Stimulated activated CD4-positive, alpha-beta T cell treated with anti-CD3 and anti-CD28 coated beads, Interleukin-4, amount 100 ng/mL, for 48 hours (primary cell): ENCODE measurements at places on chromosomes 7 and 10.

DNA sequence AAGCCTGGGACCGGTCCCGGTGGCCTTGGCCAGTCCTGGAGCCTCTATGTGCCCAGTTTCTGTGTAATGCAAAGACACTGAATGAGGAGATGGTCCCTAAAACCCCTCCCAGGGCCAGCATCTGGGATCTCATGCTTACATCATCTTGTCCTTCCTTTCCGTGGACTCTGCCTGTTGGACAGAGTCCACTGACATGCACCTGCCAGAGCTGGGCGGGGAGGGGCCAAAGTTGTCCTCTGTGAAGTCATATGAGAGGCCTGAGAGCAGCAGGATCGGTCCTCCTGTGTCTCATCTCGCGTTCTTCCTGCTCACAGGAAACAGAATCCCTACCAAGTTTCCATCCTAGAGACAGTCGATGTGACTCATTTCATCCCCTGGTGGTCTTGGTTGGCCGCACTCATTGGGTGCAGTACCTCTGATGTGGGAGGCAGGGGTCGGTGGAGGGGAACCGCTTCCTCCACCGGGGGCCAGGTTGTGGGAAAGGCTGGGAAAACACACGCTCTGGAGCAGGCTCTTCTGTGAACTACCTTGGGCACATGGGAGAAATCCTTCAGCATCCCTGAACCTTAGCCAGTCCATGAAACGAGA is 389.6 kb upstream of the PODXL start:
- DNase-seq, result no peak

GRCh38 chr7:37448636-37449361 is at the start of gene ELMO1:
Gene ELMO1 (minus strand): TSS chr7:37448864. CDS start chr7:37342690, 106,174 bp downstream.
- peak; percentile 63 for DNase-seq

- no peak for DNase-seq
Measured at GRCh38 chr10:129273860-129274259, 193.2 kb upstream of the MGMT start.

DNA sequence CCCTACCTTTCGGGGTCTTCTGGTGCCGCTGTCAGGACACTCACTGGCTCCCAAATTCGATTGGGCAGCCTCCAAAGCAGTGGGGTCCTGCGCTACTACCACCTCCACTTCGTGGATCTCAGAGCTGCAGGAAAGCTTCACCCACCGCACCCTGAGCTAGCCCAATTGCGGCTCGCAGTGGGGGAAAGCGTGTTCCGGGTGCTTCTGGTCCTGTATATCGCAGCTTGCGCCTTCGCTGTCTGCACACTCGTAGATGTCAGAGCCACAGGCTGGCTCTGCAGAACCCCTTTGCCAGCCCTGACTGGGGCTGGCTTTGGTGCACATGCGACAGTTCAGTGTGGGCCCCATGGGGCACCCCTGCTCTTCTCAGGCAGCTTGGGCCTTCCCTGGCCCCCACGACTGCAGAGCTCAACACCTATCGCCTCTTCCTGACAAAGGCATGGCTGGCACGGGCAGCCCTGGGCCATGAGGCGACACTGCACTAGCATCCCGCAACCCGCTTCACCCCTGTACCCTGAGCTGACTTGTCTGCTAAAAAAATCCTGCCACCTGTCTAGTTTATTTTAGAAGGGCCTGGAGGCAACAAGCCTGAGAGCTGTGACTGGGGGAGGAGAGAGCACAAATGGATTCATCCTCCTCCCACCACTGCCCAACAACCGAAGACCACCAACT is 78.7 kb upstream of the ABI1 start:
- no peak for DNase-seq

DNA sequence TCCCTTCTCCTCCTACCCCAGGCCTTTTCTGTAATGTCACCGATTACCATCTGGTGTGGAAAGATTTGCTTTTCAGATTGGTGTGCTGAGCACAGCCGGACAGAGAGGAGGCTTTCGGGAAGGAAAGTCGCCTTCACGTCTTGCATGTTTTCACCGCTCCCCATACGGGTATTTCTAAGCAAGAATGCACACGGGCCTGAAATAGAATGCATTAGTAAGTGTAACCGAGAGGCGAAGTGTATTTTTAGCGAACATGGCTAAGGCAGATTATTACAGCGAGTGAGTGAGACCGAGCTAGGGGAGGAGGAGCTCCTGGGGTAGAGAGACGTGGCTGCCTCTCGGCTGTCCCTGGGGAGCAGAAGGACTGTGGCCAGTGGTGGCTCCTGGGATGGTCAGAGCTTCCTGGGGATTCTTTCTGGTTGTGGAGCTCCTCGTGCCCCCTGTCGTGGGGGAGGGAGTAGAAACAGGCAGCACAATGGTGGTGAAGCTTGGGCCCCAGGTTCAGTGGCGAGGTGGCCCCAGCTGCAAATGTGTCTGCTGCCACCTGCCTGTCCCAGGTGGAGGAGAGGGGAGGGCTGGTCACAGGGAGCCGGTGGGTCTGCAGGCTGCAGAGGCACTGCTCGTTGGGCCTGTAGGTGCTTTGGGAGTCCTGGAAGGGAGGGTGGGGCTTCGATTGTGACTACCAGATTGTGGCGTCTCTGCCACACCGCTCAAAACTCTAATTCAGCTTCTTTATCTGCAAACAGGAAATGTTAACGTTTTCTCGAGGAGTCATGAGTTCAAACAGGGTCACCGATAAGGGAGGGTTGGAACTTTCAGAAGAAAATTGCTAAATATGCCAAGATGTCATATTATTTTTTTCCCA is 135.8 kb downstream of the CAMK1D start:
- DNase-seq, result peak; percentile 16

- DNase-seq, result no peak
Measured at GRCh38 chr10:88500656-88501055, 82.5 kb downstream of the RNLS start.

- no peak for DNase-seq
Measured at GRCh38 chr7:90625562-90625961, 29.4 kb downstream of the CDK14 start.

DNA sequence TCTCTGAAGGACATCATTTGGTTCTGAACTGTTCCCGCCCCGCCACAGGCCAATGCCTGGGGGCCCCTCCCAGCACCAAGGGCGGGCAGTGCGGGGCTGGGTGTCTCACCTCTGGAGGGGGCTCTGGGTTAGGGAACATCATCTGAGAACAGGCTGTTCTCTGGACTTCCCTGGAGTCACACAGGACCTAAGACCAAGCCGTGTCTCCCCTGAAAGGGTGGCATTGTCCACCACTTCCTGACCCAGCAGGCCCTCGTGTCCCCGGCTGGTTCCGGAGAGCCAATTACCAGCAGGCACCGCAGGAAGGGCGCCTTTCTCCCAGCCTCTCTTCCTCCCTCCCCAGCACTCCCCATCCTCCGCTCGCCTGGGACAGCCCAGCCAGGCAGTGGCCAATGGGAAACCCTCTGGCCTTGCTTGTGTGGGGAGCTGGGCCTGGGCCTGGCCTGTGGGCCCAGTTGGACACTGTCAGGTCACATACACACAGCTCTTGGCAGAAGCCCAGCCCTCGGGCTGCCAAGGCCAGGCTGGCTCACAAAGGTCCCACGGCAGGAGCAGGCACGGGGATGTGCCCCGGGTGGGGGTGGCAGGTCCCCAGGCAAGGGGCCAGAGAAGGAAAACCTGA is 119.5 kb downstream of the SPDYE5 start:
- DNase-seq, result no peak

- DNase-seq, result no peak
Measured at GRCh38 chr7:76507723-76508406, 2.5 kb upstream of the UPK3B start.

DNA sequence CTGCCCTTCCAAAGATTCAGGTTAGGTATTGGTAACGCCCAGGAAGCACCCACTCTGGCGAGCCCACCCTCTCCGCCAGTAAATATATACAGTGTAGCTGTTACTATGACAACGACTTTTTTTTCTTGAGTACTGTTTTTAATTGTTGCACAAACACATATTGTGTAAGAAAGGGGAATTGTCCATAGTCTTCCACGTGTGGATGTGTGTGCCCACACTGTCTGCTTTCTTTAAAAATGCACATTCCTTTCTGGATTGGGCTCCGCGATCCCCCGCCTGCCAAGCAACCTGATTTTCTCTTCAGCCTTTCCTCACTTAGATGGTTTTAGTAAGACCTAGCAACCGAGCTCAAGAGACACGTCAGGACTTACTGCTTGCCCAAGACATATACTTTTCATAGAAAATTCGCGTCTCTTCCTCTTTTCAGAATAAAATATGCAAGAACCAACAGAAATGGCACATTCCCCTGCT is 247.8 kb downstream of the EBF3 start:
- no peak for DNase-seq

- no peak for DNase-seq
Measured at GRCh38 chr7:130475776-130476175, 16.1 kb upstream of the MEST start.

DNA sequence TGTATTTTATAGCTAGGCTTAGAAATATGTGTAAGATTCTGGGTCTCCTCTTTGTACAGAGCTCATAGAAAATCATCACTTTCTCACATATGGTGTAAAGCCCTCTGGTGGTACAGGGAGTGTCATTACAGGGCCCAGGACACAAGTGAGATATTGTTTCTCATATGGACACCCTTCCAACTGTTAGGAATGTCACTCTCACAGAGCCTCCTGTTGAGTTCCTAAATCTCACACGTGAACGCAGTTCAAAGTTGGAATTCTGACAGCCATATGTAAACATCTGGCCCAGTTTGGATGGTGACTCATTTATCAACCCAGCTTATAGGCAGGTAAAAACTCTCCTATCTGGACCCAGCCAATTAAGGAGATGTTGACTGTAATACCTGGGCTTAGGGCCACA is 35.4 kb upstream of the ZNF107 start:
- no peak for DNase-seq

- no peak for DNase-seq
Measured at GRCh38 chr7:299169-299568, 9.2 kb downstream of the FOXL3 start.

GRCh38 chr7:139562961-139563565 is 39.6 kb downstream of the CLEC2L start:
- DNase-seq, result no peak

DNA sequence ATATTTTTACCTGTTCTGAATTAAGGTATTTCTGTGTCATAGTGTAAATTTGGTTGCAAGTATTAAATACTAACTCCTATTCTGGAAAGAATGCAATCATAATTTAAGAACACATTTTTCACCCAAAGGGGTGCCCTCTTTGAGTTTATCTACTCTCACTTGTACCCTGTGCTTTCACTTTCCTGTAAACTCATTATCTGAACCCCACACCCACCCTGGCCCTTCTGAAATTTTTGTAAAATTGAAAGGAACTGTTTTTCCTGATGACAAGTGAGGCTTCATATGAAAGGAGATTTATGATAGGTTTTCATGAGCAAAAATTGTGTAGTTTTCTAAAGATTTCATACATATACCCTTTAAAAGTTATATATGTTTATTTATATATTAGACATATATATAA is 134.5 kb downstream of the WNT2 start:
- DNase-seq, result no peak

DNA sequence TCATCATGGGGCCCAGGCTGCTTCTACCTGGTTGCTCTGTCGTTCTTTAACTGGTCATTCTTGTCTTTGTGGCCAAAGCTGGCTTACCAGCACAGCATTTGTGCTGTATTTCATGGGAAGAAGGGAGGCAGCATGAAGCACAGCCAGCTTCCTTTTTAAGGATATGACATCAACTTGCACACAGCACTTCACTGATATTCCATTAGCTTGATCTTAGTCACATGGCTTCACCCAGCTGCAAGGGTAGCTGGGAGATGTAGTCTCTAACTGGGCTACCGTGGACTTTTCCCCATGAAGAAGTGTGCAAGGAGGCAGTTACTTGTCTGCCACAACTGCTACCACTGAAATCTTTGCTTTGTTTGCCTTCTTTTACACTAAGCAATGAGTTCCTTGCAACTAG is 525.2 kb downstream of the LRMDA start:
- no peak for DNase-seq

GRCh38 chr10:58341947-58342346 is 7.1 kb downstream of the UBE2D1 start:
- no peak for DNase-seq

GRCh38 chr10:119252051-119252465 is 44.7 kb downstream of the GRK5 start:
- no peak for DNase-seq

- DNase-seq, result no peak
Measured at GRCh38 chr7:142025896-142026295, 30.2 kb downstream of the MGAM start.

- no peak for DNase-seq
Measured at GRCh38 chr10:90732581-90732980, 125.3 kb downstream of the HTR7 start.

DNA sequence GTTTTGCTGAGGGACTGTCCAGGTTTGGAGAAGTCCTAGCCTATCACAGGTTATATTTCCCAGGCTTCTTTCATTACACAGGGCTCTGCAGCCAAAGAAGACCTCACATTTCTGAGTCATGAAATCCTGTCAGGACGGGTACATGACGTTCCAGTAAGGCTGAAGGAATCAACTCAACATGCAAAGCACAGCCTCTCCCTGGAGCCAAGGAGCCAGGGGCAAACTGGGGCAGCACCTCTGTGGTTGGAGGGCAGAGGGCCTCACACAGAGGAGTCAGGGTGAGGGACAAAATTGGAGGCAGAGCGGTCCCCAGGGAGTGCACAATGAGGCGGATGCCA is 116.3 kb upstream of the GDF10 start:
- no peak for DNase-seq

DNA sequence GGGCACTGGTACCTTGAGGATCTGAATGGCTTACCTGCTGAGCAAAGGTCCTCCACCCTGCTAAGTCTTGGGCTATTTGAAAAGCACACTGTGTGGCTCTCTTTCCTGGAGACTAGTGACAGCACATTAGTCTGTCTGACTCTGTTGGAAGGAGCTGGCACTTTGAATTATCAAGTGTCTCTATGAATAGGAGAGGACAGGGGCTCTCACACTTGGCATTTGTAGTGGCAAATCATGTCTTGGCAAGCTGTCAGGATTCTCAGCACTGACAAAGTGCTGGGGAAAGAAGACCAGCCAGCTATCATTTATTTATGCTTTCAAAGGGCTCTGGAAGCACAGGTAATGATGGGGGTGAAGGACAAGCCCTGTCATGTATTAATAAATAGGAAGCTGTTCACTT is 62.8 kb downstream of the MTPN start:
- no peak for DNase-seq

DNA sequence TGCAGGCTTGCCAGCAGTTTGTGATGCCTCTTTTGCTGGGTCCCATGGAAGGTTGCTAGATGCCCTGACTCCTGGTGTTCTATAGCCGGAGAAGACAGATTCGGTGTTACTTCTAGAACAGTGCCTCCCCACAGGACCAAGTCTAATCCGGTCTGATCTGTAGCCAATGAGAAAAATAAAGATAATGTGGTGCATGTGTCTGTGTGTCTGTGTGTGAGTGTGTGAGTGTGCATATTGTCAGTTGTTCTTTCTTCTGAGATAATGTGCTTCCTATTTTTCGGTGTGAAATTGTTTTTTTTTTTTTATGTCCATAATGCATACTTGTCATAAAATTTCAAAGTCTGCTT is 29.7 kb upstream of the ZNRF2 start:
- no peak for DNase-seq

GRCh38 chr7:12630513-12630819 is 57.0 kb upstream of the ARL4A start:
- DNase-seq, result no peak

DNA sequence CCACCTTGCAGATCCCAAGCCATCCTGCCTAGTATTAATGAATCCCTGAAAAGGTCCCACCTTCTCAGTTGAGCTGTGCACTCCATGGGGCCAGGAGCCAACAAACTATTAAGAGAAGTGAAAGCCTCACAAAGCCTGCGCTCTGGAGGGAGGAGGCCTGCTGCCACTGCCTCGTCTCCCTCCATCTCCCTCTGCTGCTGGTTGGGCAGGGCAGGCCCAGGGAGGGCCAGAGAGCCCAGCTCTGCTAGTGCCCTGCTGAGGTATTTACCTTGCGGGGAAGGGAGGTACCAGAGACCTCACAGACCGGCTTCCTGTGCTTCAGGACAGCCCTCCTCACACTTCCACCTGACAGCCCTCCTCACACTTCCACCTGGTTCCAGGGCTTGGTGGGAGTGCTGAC is 171.5 kb downstream of the SH3PXD2A start:
- DNase-seq, result no peak
